ENCODE measurements at places on chromosomes 3 and 15. TPM values are rescaled to one million over a fixed set of nuclear protein-coding genes. Genes with fewer than 3 reads are reported as not detected.

DNA sequence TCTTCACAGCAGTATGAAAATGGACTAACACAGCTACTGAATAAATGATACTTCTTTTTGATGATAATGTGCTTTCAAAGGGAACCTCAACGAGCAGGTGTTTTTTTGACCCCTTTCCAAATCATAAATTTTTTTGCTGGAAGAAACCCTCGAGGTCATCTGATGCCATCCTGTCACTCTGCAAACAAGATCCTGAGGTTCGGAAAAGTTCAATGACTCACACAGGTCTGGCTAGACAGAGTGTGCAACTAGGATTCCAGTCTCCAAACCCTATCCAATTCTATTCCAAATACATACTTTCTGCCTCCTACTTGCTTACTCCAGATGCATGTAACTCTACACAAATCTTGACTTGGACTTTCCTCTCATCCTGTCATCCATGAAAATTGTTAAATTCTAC lies 124.7 kb downstream of the NEDD4 start:
- no peak for DNase-seq

DNA sequence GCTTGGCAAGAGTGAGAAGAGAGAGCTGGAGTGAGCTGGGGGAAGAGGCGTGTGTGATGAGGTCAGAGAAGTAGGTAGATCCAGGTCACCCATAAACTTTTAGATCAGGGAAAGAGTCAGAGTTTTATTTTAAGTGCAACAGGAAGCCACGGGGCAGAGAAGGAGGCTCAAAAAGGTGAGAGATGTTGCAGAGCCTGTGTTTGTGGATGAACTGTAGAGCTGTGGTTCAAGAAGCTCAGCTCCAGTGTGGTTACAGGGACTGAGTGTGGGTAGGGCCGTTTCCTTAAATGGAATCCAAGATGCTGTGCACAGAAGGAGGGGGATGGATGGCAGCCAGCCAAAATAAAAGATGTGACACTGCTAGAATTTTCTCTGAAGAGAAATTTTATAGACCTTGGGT lies 337.2 kb downstream of the SATB1 start:
- no peak for DNase-seq

GRCh38 chr15:61639491-61639890 lies 410.4 kb upstream of the RORA start:
- no peak for DNase-seq

- no peak for DNase-seq
Measured at GRCh38 chr15:40258544-40258943, 19.7 kb downstream of the PAK6 start.

FGF12 gene
- total RNA-seq: 356 TPM

- DNase-seq: no peak
Measured at GRCh38 chr15:62085740-62086139, 19.0 kb downstream of the C2CD4A start.

FAM240A gene
- not detected for total RNA-seq

- no peak for DNase-seq
Measured at GRCh38 chr15:56496635-56497034, 31.7 kb upstream of the MNS1 start.

DNA sequence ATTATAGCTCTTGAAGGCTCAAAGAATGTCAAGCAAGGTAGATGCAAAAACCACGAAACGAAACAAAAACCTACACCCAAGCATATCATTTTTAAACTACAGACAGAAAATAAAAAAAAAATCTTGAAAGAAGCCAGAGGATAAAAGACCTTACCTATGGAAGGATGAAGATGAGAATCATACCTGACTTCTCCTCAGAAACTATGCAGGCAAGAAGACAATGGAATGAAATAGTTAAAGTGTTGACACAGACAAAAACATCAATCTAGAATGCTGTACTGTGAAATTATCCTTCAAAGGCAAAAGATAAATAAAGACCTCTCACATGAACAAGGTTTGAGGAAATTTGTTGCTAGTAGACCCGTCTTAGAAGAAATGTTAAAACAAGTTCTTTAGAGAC lies 372.0 kb downstream of the ZIC4 start:
- DNase-seq: no peak

- peak; percentile 66 for DNase-seq
Measured at GRCh38 chr3:49671291-49672288, 2.6 kb upstream of the APEH start.

GOLGA8O gene
- 1.5 TPM for total RNA-seq

- DNase-seq: no peak
Measured at GRCh38 chr3:128293930-128294329, 140.6 kb downstream of the EEFSEC start.

DNA sequence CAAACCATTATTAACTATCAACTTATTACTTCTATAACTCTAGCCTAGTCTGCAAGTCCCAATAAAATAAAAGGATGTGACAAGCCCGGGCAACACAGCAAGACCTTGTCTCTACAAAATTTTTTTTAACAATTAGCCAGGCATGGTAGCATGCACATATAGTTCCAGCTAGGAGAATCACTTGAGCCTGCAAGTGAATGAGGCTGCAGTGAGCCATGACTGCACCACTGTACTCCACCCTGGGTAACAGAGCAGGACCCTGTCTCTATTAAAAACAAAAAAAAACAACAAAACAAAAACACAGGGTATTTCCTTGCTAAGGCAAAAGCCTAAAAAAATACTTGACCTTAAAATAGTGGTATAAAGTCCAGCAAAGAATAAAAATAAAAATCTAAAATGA lies 31.4 kb downstream of the ANKRD28 start:
- no peak for DNase-seq

DNA sequence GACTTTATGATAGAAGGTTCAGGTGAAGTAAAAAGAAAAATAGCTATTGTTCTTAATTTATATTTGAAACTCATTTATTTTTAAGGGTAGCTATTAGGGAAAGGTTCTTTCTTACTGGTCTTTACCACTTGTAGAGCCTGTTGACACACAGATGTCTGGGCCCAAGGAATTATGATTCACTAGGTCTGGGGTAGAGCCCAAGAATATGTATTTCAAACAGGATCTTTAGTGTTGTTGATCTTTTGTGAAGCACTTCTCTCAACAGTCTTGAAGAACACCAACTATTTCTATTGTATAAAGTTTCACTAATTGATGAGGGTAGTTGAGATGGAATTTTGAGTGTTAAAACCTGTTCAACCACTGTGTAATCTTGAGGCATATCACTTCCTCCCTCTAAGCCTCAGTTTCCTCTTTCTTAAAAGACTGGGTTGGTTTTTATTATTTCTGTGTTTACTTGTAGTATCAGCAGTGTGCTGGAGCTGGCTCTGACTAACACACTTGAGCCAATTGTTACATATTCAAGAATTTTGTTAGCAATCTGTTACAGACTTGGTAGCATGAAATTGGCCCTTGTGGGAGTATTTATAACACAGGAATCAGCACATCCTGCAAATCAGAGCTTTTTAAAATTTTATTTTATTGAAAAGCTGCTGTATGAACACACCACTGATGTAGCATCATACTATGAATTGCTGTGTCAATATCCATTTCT lies 155.9 kb downstream of the RBMS3 start:
- DNase-seq: no peak

- peak; percentile 38 for DNase-seq
Measured at GRCh38 chr3:14787630-14788029, 31.1 kb upstream of the FGD5 start.

LRTM1 gene
- not detected for total RNA-seq

GRCh38 chr3:15306979-15307359 lies 25.4 kb downstream of the SH3BP5 start:
- no peak for DNase-seq

NANOGP8 gene
- total RNA-seq: not detected

DNA sequence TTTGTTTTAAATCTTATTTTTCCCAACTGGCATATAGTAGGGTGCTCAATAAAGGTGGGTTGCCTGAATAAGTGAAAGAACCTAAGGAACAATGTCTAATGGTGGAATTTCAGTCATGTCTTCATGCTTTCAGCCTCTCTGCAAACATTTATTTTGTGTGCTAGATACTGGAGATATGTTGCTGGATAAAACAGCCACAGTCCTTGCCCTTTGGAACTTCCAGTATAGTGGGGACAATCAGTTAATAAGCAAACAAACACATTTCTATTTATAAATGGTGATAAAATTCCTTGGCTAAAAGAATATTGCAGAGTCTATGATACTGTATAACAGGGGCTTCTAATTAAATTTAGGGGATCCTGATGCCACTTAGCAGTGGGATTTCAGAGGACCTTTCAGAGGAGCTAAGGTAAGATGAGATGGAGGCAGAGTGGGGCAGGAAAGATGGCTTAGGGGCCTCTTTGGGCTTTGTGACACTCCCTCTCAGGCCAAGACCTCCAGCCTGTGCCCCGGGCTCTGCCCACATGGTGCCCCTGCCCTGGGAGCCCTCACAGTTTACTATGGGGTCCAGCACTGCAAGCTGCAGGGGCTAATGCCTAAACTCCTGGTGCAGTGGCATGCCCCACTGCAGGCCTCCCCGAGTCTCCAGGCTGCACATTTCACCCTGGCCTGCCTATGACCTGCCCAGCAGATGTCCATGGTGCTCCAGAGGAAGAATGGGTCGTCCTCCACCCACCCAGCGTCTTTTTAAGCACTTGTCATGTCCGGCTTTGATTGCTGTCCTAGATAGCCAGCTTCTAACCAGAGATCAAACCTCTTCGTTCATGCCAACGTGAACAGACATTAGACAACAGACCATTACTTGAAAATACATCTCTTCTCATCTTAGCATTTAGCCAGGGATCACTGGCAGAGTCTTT lies 61.6 kb upstream of the PRR23C start:
- no peak for DNase-seq

RTP2 gene
- not detected for total RNA-seq

GRCh38 chr3:52216585-52217408 lies 8.6 kb downstream of the TLR9 start:
- peak; percentile 77 for DNase-seq

ELL3 gene
- 1.4 TPM for total RNA-seq

- no peak for DNase-seq
Measured at GRCh38 chr3:39062180-39062579, 10.4 kb downstream of the WDR48 start.

GRCh38 chr15:64710676-64711428 lies 64.5 kb downstream of the RBPMS2 start:
- DNase-seq: no peak

- no peak for DNase-seq
Measured at GRCh38 chr3:58340594-58341244, 8.0 kb downstream of the PXK start.

SLC22A14 gene
- not detected for total RNA-seq

KLHL40 gene
- 0.11 TPM for total RNA-seq

HEMK1 gene
- total RNA-seq: 19.5 TPM

COX17 gene
- 168 TPM for total RNA-seq

POPDC2 gene
- total RNA-seq: 538 TPM

LIPC gene
- 0.65 TPM for total RNA-seq

AP3B2 gene
- 1.7 TPM for total RNA-seq

COL6A5 gene
- not detected for total RNA-seq

CKMT1A gene
- total RNA-seq: not detected

DNA sequence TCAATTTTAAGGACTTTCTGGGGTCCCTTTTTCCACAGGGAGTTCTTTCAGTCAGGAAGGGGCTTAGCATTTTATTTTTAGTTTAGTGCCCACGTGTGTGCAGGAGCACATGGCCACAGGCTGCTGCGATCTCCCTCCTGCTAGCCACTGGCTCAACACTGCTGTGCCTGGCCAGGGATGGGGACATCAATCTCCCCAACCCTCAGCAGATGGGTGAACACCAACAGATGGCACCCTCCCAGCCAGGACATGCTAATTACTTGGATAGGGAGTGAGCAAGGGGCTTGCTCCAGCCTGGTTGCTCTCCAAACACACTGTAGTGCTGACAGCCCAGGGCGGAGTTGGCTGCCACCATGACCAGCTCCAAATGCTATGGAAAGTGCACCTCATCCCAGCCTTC lies 7.4 kb upstream of the RIOX2 start:
- peak; percentile 63 for DNase-seq

DNA sequence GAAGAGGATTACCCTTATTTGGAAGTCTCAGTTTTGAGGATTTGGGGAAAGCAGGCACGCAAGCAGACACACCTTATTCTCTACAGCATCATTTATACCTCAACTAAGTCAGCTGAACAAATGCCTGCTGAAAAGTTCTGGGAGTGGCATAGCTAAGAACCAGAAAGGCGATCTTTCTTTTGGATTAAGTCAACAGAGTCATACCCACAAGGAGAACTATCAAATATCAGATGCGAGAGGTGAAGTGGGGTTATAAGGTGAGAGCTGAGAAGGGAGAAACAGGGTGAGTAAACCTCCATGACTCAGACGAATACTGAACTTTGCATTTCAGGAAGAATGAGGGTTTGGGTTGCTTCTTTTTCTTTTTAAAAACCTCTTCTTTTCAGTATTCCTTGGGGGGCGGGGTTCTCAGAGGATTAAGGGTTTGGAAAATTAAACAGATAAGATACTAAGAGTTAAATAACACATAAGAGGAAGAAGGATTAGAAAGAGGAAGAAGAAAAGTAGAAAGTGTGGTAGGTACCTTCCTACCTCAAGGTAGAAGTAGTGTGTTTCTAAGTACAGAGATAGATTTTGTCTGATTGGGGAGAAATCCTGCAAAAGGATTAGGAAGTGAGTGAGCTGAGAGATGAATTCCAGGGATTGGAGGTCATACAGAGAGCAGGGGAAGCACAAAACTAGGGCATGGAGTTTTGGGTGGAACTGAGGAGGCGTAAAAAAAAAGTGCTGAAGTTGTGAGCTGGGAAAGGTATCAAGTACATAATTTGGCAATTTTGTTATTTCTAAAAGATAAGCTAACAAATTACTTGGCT lies 41.3 kb upstream of the ICE2 start:
- no peak for DNase-seq

DNA sequence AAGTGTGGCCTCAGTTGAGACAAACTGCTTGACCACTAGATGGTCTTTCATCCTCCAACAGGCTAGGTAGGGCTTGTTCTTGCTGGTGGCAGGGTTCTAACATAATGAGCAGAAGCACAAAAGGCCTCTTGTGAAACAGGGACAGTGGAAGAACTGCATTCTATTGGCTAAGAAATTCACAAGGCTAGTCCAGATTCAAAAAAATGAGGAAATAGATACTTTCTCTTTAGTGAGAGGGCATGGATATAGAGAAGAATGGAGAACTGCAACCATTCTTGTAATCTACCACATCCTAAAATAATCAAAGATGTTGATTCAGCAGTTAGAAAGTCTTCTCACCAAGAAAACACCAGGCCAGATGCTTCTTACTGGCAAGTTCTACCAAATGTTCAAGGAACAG lies 143.7 kb upstream of the LRIG1 start:
- DNase-seq: no peak

DNA sequence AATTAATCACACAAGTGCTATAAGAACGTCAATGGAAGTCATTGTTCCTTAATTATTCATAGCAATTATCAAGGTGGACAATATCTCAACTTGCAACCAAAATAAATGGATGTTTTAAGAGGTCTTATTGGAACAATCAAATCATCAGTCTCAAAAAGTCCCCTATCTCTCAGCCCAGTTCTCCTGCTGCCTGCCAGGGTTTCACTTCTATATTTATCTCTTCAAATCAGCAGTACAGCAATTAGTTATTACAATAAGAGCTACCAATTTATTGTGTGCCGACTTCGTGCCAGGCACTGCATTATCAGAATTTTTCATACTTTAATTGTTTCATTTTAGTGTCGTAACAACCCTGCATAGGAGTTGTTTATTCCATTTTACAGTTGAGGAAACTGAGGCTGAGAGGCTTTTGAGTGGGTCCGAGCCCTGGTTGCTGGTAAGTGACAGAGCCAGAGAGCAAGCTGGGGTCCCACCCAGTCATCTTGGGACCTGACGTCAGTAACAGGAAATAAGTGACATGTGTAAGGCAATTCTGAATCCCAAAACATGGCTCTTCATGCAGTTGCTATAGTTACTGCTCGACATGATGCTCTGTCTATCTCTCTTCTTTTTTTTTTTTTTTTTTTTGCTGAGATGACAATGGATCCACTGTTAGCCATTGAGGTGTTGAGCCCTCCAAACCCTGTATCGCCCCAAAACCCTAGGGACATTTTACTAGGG lies 8.8 kb upstream of the KCTD6 start:
- no peak for DNase-seq

PAK6 gene
- 9.7 TPM for total RNA-seq

PLEKHO2 gene
- total RNA-seq: 9.1 TPM

NEK10 gene
- total RNA-seq: 11.7 TPM
